Suprapubic skin (tissue), 4 donors: ENCODE measurements at places on chromosomes 3 and 15.

GRCh38 chr3:174498638-174499037 lies 360.5 kb upstream of the NAALADL2 start:
- no peak for DNase-seq

GRCh38 chr3:14370720-14371572 lies 31.5 kb upstream of the SLC6A6 start:
- no peak for DNase-seq

DNA sequence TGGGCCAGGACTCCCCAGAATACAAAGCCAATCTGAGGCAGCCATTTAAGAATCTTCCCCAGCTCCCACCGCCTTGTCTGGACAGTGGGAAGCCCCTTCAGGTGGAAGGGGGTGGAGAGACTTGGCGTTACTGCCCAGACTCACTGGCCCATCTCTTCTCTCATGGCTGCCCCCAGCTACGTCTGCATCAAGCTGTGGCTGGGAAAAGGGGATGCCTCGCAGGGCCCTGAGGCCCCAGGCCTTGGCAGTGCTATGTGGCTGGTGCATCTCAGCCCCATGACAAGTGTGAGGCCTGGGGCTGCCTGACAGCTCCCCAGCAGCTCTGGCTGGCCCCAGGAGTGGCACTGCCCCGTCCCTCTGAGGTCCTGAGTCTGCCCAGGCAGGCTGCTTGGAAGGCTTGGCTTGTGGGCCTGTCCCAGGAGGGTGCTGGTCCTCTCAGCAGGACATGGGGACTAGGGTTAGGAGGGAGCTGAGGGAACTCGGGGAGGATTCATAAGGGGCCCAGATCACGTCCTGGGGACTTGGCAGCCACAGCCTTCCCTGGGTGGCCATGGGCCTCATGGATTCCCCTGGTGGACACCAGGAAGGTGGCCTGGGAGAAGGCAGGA lies 20.2 kb upstream of the SLC41A3 start:
- no peak for DNase-seq

GRCh38 chr15:48333540-48333939 lies 2.3 kb downstream of the DUT start:
- no peak for DNase-seq

DNA sequence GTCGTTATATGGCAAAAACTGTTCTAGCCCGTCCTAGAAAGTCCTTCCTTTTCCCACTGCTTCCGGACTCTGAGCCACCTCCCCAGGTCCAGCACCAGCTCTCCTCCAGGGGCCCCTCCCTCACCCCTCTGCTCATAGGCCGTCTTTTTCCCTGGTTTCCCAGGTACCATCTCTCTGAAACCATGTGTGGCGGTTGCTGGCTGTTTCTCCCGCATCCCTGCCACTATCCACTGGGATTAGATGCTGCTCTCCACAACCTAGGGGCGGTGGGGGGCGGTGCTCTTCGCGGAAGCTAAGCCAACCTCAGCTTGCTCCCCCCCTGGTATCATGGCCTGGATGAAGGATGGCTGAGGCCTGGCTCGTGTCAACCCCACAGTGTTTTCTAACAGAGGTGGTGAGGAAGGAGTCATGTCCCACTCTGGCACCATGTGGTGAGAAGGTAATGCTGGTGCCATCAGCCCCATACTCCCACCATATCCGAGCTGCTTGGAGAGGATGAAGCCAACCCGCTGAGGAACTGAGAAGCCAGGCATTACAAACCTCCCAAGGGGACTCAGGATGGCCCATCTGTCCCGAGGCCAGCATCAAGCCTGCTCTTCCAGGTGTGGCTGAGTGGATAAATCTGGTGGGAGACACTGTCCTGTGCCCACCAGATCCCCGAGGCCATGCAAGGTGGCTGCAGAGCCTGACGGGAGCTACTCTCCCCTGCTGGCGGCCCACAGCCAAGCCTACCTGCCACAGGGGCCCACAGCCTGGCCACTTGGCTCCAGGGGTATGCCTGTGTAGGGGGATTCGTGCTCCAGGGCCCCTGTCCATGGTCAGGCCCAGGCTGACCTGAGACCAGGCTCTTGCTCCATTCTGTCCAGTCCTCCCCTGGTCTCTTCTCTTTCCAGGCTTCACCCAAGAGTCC lies 27.9 kb upstream of the SLC41A3 start:
- DNase-seq, result peak; percentile 78

DNA sequence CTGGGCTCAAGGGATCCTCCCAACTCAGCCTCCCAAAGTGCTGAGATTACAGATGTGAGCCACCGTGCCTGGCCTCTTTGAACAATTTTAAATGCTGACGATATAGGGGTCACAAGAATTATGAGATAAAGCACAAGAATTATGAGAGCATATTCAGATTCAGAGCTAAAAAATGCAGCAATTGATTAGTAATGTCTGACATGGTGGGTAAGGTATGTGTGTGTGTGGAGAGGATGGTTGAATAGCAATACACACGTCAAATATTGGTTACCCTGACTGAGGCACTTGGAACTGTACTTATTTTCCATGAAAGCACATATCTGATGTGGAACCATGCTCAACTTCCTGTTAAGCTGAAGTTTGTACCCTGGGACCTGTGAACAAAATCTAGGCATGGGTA lies 115.6 kb downstream of the EOMES start:
- DNase-seq, result no peak

DNA sequence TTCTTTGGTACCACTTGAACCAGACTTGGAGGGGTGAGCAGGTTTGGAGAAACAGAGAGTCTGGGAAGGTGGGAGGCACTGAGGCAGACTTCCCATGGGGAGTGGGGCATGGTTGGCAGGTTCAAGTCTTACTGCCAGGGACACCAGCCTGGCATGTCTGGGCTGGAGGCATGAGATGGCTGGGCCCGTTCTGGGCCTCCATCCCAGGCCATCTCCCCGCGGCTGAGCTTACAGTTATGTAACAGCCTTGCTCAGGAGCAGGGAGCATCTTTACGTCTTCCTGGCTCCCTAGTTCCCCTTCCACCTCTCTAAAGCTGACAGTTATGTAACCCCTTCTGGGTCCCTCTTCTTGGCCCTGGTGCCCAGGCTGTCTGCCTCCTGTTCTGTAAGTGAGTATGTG lies 12.4 kb downstream of the VIPR1 start:
- no peak for DNase-seq

DNA sequence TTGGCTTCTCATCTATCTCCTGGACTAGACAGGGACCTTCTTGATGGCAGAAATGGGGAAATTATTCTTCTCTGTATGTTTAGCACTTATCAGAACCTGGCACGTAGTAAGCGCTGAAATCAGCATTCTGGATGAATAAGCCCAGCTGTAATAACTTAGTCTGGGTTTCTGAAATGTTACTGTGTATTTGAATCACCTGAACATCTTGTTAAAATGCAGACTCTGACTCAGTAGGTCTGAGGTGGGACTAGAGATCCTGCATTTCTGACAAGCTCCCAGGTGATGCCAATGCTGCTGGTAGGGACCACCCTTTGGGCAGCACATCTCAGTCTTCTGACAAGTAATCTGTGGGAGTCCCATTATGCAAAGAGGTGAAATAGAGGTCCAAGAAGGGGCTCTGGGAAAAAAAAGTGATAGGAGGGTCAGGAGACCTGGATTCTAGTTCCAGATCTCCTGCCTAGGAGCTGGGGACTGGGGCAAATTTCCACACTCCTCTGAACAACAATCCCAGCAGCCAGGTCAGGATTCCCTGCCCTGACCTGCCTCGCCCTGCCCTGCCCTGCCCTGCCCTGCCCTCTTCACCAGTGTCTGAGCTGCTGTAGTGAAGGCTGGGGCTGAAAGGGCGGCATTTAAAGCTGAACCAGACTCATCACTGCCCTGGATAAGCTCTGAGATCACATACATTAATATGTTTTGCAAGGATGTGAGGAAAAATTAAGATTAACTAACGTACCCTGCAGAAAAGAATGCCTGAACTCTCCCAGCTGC lies 17.2 kb upstream of the SLC6A11 start:
- no peak for DNase-seq
